Hypothalamus (tissue), 51 donors: ENCODE measurements at places on chromosomes 4 and X.

- no peak for DNase-seq
These were observed 25.9 kb downstream of the PGM2 start for GRCh38 chr4:37852376-37852775.

GRCh38 chr4:188092824-188093223 is 16.6 kb downstream of the TRIML2 start:
- no peak for DNase-seq

DNA sequence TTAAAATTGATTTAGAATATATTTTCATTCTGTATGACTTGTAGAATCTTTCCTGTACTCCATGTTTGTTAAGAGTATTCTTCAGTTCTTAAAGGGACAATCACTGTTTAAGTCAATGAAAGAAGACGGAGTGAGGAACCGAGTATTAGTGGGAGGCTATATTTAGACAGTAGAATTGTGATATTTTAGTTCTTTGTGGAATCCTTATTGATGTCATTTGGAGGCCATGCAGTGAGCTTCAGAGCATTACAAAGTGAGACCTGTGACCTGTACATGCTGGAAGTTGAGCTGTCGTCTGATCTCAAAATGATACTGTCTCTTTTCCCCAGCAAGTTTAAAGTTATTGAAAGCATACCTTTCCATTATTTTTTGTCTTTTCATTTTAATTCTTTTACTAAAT is 394.7 kb downstream of the GALNTL6 start:
- DNase-seq = no peak

GRCh38 chr4:31104043-31104442 is 383.9 kb downstream of the PCDH7 start:
- no peak for DNase-seq

DNA sequence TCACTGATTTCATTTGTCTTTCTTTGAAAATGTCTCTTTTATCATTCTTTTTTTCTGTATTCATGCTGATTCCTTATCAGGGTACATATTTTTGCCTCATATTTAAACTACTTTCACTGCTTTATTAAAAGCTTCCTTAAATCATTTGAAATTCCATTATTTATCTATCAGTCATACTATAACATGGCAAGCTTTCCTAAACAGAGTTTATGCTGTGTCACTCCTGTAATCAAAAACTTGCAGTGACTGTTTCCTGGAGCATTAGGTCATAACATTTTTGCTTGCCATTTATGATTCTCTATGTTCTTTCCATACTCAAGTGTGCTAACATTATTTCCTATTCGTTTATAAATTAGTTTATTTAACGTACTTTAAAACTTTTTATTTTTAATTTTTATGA is 203.7 kb downstream of the BMPR1B start:
- DNase-seq = no peak

GRCh38 chrX:7115557-7115956 is 32.0 kb upstream of the STS start:
- no peak for DNase-seq

DNA sequence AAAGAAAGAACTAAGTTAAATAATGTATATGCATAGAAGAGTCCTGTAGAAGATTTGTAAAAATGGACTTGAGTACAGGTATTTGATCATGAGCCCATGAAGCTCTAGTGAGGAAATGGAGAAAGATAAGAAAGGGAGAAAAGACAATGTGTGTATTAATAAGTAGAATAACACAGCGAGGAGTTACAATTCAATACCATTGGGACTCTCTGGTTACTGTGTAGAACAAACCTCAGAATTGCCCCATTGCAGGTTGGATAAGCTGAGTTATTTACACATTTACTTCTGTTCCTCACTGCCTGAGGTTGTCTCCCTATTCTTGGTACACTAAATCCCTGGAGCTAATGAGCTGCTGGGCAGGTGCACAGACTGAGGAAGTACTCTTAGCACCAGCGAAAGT is 33.3 kb downstream of the BANK1 start:
- no peak for DNase-seq

- no peak for DNase-seq
These were observed 2.5 kb downstream of the GALNT7 start for GRCh38 chr4:173171098-173171497.

GRCh38 chr4:165207016-165207430 is 338 bp upstream of the KLHL2 start:
- DNase-seq = no peak

GRCh38 chr4:150423074-150423473 is 158.9 kb upstream of the MAB21L2 start:
- DNase-seq = no peak

- no peak for DNase-seq
These were observed 11.5 kb downstream of the CTAG1A start for GRCh38 chrX:154596290-154596929.

DNA sequence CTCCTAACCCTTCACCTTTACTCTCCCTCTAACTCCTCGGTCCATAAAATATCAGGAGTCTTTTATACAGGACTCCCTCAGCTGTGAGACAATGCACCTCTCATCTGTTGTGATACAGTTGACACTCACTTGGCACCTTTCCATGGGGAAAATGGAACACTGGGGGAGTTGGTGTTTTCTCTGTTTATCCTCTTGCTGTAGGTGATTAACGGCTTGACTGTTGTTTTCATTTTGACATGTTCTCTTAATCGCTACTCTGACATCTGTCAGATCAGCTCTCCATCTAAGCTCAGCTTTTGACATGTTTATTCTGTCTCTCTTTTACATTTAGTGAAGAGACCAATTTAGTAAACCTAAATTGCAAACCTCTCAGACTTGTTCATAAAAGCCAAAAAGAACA is 604.8 kb downstream of the TRAM1L1 start:
- no peak for DNase-seq

DNA sequence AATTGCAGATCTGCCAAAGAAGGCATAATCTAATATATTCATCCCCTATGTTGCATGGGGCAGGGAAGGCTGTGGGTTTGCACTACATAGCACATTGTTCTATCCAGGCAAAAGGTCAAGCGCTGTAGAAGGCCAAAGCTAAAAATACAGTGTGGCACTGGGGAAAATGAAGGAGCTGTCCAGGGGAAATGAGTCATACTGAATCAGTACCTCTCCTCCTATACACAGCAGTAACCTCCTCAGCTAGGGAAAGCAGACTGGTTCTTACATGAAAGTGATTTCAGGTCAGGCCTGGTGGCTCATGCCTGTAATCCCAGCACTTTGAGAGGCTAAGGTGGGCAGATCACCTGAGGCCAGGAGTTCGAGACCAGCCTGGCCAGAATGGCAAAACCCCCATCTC is 31.0 kb upstream of the SLC25A4 start:
- no peak for DNase-seq

DNA sequence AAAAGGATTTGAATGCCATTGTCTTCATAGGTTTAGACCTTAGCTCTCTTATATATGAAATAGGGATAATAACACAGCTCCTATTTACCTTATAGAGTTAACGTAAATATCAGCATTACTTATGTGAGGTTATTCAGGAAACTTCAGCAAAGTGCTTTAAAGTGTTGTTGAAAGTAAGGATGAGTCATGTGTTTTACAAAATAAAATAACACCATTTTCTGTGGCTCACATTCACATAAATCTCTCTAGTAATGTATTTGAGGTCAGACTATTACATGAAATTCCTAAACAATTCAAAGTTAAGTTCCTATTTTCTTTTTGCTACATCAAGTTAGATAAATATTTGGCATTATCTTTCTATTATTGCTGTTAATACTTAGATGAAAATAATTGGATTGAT is 2.9 kb downstream of the GNRHR start:
- DNase-seq = no peak

DNA sequence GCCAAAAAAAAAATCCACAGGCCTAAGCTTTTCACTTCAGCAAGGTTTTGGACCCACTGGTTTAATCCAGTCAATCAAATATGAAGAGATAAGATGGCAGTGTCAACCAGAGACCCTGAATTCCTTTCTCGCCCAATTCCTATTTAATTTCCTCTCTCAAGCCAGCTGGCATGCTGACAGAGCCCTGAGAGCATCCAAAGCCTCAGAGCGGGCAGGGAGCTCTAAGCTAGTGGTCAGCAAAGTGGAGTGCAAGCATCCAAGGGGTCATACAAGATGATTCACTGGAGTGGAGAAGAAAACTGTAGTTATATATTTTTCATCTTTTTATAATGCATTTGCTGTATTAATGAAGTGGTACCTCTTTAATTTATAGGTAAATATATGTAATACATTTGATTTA is 37.8 kb upstream of the PRPS2 start:
- DNase-seq = no peak

GRCh38 chr4:14518136-14518535 is 484.1 kb upstream of the CPEB2 start:
- DNase-seq = no peak

DNA sequence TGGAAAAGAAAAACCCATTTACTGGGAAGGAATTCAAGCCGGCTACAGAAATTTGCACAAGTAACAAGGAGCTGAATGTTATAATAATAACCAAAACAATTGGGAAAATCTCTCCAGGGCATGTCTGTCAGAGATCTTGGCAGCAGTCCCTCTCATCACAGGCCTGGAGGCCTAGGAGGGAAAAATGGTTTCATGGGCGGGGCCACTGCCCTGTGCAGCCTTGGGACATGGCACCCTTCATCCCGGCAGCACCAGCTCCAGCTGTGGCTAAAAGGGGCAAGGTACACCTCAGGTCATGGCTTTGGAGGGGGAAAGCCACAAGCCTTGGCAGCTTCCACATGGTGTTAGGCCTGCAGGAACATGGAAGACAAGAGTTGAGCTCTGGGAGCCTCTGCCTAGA is 513.1 kb upstream of the CNKSR2 start:
- DNase-seq = no peak

DNA sequence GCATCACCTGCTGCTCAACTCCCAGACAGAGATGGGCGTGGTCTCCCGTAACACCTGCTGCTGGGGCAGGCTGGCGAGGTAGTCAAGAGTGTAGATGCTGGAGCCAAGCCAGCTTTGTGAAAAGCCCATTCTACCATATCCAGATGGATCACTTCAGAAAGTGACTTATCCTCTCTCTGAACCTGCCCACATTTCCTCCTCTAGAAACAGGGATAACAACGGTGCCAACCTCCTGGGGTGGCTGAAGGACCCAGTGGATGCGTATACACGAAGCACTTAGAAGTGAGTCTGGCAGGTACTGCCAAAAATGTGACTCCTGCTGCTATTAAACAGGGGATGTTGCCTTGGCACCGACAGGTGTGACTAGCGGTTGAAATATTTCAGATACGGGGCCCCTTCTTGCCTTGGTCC is 95.8 kb downstream of the SORBS2 start:
- no peak for DNase-seq

GRCh38 chr4:26150948-26151347 is 169.9 kb upstream of the RBPJ start:
- no peak for DNase-seq

GRCh38 chr4:72314869-72315268 is 254.2 kb downstream of the ADAMTS3 start:
- DNase-seq = no peak

GRCh38 chr4:1644891-1645657 is 39.0 kb downstream of the FAM53A start:
- peak; percentile 87 for DNase-seq

GRCh38 chrX:12988797-12989196 is 13.9 kb downstream of the TMSB4X start:
- no peak for DNase-seq

GRCh38 chrX:104987063-104987462 is 233.4 kb downstream of the TEX13A start:
- DNase-seq = no peak

- no peak for DNase-seq
These were observed 136.5 kb downstream of the PJA1 start for GRCh38 chrX:69028761-69029120.

DNA sequence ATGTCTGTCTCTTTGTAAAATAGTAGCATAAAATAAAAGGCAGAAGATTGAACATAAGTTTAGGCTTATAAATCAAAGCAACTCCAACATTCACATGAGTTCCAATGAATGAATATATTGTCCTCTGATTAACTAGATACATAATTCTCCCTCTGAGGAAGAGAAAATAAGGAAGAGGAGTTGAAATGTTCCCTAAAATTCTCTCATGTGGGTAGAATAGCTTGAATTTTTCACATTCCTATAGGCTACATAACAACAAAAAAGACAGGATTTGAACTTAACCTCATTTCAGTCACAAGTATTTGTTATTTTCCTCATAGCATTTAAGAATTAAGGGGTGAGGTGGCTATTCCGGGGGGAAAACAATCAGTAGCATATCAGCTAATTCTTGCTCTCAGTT is 462.4 kb upstream of the NDST4 start:
- DNase-seq = no peak

DNA sequence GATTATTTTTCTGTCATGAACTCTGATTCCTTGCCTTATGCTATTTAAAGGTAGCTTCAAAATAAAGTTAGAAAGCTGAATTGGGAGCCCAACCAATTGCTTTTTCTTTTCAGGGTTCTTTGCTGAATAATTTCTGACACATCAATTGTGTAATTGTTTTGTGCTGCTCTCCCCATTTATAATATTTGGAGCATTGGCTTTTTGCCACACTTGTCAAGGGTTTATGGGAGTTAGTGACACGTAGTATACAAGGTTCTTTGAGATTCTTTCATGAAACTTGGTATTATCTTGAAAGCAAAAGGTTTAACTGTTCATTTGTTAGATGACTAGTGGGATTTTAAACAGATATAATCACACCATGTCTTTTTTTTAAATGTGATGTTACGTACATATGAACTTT is 80.9 kb downstream of the POLA1 start:
- DNase-seq = no peak

DNA sequence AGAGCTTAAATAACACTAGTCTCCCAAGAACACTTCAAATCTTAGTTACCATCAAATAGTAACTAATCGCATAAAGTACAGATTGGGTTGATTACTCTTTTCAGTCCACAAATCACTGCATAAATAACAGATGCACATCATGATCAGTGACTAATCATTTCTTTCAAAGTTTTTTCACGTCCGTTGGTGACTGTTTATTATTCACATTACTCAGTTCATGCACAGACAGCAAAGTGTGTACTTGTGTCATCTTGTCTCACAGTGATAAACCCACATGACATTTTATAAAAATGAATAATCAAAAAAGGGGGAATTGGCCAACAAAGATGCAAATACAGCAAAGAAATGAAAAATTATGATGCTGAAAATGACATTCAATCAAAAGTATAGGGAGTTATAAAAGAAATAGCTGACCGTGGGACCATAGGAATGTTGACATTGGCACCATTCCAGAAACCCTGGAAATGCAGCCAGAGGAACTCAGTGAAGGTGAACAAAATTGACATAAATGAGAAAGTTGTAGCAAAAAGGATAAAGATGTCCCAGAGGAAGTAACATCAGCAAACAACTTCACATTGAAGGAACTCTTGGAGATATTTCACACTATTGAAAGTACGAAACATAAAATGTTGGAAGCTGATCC is 161.5 kb downstream of the SOX3 start:
- DNase-seq = no peak

- no peak for DNase-seq
These were observed 35.8 kb upstream of the USP46 start for GRCh38 chr4:52694936-52695335.

GRCh38 chrX:153782313-153782712 is 1.5 kb downstream of the SRPK3 start:
- DNase-seq = no peak

GRCh38 chrX:150234126-150234525 is 129.0 kb upstream of the MAMLD1 start:
- no peak for DNase-seq
